ENCODE measurements at places on chromosomes 7 and 10. TPM values are rescaled to one million over a fixed set of nuclear protein-coding genes. Genes with fewer than 3 reads are reported as not detected.

The PPA1 gene
- total RNA-seq: 148 TPM

The SHTN1 gene
- total RNA-seq: 36.7 TPM

The SMARCD3 gene
- 56.3 TPM for total RNA-seq

The IKZF1 gene
- total RNA-seq: 17.4 TPM

The CHAT gene
- 0.86 TPM for total RNA-seq

The TFAM gene
- 29.8 TPM for total RNA-seq
